Adipose tissue (tissue), 3 donors: ENCODE measurements at places on chromosomes 7 and 10. TPM values are rescaled to one million over a fixed set of nuclear protein-coding genes. Genes with fewer than 3 reads are reported as not detected.

The HILPDA gene
- polyA plus RNA-seq = 9.0 TPM

The SKIDA1 gene
- 0.13 TPM for polyA plus RNA-seq

The DKK1 gene
- polyA plus RNA-seq = 0.99 TPM

The LHFPL3 gene
- polyA plus RNA-seq = not detected

The ETV1 gene
- polyA plus RNA-seq = 1.7 TPM

The OR2A5 gene
- not detected for polyA plus RNA-seq

The CUBN gene
- 0.36 TPM for polyA plus RNA-seq

The LRRC18 gene
- not detected for polyA plus RNA-seq

The SCART1 gene
- polyA plus RNA-seq = 1.3 TPM

The OR6B1 gene
- polyA plus RNA-seq = not detected

The MYOF gene
- polyA plus RNA-seq = 11.6 TPM

The OR9A4 gene
- not detected for polyA plus RNA-seq

The GBX1 gene
- polyA plus RNA-seq = not detected

The CRYGN gene
- not detected for polyA plus RNA-seq

The KCNIP2 gene
- 12.0 TPM for polyA plus RNA-seq

The NPTX2 gene
- 3.3 TPM for polyA plus RNA-seq

The PALD1 gene
- polyA plus RNA-seq = 2.3 TPM

The HOXA11 gene
- polyA plus RNA-seq = not detected

The OLAH gene
- 5.2 TPM for polyA plus RNA-seq

The CRHR2 gene
- polyA plus RNA-seq = 0.22 TPM

The PNLIPRP1 gene
- 0.45 TPM for polyA plus RNA-seq

The HKDC1 gene
- not detected for polyA plus RNA-seq

The CFTR gene
- not detected for polyA plus RNA-seq

The GBF1 gene
- 14.6 TPM for polyA plus RNA-seq

The OR13A1 gene
- polyA plus RNA-seq = 0.04 TPM

The AKR1B15 gene
- not detected for polyA plus RNA-seq
